ENCODE measurements at places on chromosomes 1 and 21.

GRCh38 chr1:181676269-181676668 is 193.0 kb downstream of the CACNA1E start:
- DNase-seq: no peak

DNA sequence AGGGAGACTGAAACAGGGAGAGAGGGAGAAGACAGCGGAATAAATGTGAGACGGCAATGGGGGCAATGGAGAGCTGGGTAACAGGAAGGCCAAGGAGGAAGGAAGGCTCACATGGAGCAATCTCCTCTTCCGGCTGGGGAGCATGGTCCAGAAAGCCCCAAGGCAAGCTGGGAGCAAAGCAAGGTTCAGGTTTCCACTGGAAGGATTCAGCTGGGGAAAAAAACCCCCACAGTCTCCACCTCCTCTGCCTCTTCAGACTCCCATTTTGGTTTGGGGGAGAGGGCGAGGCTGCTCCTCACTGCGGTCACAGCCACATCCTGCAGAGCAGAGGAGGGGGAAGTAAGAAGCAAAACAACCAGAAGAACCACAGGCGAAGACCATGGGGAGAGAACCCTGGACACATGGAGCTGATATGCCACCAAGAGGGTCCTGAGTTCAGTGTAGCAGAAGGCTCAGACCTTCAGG is 650 bp downstream of the TNFAIP8L2 start:
- peak; percentile 71 for DNase-seq

DNA sequence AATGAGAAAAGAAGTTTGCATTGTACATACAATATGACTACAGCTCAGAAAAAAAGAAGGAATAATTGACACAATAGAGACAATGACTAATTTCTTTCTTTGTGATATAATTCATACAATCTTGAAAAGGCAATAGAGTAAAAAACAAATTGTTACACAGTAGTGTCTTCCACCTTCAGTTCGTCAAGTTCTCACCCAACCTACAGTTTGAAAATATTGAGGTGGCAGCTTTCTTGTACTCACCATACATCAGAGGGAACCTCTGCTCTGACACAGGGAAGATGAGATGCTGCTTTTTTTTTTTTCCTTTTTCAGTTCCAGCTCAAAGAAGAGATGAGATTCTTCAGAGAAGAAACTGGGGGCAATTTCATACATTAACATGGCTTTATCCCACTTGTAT is 173.2 kb downstream of the ATP6V1G3 start:
- DNase-seq: no peak

DNA sequence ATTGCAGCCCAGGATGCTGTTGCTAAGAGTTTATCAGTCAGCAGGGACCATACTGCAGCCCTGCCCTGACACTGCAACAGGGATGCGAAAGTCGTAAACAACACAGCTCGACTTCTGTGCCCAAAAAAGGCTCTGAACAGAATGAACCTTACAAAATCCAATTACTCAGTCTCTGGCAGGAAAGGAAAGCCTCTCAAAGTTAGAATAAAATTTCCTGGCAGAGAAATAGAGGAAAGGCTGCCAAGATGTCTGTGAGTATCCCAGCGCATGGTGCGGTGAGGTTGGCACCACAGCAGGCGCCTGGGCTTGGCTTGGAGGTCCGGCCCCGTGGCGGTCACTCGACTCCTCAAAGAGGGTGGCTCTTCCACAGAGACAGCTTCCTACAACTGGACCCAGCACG is 185.8 kb downstream of the PCP4 start:
- no peak for DNase-seq

GRCh38 chr1:102184477-102184876 is 187.8 kb upstream of the OLFM3 start:
- no peak for DNase-seq

GRCh38 chr1:228000416-228000815 is 6.4 kb upstream of the WNT3A start:
- no peak for DNase-seq

DNA sequence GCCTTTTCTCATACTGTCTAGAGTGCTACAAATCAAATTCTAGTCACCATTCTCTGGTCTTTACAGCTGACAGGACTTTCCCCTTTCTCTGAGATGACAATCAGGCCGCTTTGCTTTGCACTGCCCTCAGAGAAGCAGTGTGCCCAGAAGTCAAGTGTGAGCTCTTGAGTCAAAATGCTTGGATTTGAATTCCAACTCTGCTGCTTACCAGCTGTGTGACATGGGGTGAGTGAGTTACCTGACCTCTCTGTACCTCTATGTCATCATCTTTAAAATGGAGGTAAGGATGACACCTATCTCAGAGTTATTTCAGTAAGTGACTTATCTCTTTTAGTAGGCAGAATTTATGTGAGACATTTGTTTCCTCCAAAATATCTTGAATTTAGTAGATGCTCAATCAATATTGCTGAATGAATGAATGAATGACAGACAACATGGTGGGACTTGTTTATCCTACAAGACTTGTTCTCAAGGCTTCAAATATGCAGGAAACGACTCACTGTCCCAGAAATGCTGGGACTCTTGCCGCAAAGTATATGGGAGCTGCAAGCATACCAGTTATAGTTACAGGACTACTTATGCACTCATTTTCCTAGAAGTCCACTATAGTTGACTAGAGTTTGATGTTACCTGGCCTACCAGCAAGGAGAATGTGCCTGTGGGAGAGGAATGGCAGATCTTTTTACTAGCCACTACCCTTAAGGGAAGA is 38.1 kb upstream of the A3GALT2 start:
- no peak for DNase-seq

GRCh38 chr1:228104526-228105269 is 1.6 kb upstream of the C1orf35 start:
- DNase-seq: no peak
